ENCODE measurements at places on chromosomes 2 and 18.

DNA sequence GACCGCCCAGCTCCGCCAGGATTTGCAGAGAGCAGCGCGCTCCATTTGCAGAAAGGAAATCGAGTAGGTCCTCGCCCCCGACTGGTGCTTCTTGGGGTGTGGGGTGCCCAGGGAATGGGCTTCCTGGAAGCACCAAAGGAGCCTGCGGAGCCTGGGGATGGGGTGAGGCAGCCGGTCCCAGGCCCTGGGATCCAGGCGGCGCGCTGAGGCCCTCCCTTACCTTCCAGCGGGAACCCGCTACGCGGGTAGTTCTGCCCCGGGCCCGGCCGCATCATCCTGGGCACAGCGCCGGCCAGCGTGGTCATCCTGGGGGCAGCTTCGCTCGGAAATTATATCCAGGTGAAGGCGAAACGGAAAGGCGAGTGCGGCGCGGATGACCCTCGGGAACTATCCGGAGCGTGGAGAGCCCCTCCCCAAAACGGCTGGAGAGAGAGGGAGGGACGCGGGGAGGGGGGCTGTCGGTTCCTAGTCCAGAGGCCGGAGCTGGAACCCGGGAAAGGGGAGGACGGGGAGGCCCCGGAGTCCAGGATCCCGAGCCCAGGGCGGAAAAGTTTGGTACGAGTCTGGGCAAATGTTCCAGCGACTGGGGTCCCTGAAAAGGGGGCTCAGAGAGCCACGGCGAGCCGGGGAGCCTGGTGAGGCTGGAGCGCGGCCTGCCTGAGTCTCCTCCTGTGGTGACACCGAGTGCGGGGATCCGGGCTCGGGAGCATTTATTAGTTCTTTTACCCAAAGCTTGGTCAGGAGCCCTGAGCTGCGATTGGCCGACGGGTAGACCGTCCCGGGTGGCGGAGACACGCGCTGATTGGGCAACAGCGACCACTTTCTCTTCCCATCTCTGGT is at the start of gene PAX3:
Gene PAX3, minus strand, starts transcription at position 688 of the 840 bp plus-strand sequence. Its CDS starts 383 bp downstream, at position 305.
- DNase-seq: no peak

DNA sequence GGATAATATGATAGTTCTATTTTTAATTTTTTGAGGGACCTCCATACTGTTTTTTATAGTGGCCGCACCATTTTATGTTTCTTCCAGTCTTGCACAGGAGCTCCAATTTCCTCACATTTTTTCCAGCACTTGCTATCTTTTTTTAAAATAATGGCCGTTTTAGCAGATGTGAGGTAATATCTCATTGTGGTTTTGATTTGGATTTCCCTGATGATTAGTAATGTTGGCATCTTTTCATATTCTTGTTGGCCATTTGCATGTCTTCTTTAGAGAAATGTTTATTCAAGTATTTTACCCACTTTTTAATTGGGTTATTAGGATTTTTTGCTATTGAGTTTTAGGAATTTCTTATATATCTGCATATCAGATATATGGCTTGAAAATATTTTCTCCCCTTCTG is 29.9 kb upstream of the NAPG start:
- no peak for DNase-seq

DNA sequence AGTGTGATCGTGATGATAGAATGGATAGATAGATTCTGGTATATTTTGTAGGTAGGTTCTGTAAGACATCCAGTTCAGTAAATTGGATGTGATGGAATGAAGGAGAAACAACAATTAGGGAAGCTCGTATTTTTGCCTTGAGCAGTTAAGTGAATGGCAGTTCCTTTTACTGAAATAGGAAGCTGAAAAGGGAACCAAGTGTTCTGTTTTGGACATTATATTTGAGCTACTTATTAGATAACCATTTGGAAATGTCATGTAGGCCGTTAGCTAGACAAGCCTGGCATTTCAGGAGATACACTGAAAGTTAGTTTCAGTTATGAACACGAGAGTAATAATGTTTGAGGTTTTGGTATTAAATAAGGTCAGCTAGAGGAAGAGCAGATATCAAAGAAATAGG is 41.5 kb downstream of the MARCHF7 start:
- DNase-seq: no peak

GRCh38 chr2:24365051-24365450 is 4.7 kb upstream of the ITSN2 start:
- no peak for DNase-seq

DNA sequence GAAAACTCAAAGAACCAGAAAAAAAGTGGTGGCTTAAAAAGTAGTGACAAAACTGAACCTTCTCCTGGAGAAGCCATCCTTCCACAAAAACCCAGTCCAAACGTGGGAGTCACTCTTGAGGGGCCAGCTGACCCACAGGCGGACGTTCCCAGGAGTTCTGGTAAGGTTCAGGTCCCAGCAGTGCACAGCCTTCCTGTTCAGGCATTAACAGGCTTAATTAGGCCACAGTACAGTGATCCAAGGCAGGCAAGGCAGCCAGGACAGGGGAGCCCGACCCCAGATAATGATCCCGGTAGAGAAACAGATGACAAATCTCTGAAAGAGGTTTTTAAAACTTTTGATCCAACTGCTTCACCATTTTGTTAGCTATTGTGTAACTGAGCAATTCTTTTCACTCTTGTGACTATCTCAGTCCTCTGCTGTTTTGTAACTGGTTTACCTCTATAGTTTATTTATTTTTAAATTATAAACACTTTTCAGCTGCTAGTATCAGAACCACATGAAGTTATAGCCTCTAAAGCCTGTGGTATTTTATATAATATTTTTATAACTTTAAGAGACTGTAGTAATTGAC is 56.8 kb downstream of the ZC3H6 start:
- no peak for DNase-seq

- no peak for DNase-seq
Measured at GRCh38 chr2:66031236-66031635, 403.7 kb upstream of the MEIS1 start.

DNA sequence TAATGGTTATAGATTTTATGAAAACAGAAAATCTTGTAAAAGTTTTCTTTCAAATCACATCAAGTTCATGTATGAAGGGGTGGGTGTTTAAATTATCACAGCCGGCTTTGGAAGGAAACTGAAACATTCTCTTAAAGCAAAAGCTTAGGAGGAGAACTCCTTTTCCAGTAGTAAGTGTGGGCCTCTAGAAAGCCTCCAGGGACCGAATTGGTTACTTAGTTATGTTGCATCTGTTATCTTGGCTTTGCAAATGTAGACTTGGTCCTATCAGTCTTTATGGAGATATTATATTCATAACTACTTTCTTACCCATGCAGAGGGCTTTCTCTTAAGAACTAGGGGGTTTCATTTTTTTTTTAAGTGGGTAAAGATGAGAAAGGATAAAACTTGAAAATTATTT is 7.4 kb downstream of the NAB1 start:
- DNase-seq: no peak

GRCh38 chr18:48711651-48712486 is 173.0 kb downstream of the CTIF start:
- no peak for DNase-seq

DNA sequence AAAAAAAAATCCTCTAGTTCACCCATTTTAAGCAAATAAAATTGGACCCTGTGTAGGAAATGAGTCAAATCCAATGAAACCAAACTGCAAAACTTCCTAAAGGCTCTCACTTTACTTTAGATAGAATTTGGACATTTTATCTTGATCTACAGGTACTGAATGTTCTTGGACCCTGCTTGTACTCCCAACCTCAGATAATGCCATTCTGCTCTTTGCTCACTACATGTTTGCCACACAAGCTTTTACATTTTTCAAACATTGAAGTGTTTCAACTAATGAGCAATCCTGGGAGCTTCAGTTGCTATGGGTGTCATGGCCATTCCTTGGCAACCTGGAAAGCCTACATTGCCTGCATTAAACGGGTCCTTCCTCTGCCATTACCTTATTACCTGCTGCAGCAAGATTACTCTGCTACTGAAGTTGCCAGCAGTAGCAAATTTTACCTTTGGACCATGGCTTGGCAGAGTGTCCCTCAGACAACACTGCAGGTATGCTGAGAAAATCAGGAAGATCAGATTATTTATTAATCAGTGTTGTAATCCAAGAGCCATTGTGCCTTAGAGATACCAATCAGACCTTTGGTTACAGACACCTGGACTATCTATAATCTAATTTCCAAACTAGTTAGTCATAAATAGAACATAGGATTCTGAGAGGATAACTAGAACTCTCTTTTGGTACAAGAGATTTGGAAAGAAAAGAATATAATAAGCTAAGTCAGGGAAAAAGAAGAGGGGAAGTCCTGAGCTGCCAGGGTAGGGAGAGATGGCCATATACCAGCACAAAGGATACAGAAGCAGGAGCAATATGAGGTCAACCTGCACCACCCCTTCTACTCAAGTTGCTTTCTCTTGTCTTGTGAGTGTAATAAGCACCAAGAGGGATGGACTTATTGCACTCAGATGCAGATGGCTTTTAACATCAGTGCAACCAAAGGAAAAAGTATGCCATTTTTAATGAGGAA is 293.3 kb upstream of the TFPI start:
- DNase-seq: no peak

DNA sequence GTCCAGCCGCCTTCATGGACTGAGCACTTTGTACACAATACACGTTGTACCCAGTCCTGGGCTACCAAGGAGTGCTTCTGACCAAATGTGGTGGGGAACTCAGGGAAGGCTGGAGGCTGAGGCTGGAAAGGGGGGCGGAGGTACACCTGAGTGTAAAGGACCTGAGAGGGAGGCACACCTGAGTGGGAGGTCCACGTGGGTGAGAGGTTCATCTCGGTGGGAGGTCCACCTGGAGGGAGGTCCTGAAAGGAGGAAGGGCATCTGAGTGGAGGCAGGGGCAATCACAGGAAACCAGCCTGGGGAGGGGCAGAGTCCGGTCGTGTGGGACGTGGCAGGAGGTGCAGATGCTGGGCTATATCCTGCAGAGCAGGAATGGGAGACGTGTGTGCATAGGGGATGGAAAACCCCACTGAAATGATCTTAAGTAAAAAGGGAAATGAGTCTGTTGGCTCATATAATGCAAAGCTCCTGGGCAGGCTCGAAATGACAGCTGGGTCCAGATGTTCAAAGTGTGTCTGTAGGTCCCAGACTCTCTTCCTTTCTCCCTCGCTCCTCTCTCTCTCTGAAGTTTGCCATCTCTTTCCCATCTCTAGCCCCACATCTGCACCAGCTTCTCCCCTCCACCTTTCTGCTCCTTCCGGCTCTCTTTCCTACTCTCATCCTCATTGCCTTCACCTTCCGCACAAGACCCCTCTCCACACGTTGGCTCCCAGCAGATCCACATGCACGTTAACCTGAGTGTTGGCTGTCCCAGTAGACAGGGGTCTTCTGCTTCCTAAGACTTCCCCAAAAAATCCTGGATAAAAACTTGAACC is 137.7 kb downstream of the PXDN start:
- no peak for DNase-seq

DNA sequence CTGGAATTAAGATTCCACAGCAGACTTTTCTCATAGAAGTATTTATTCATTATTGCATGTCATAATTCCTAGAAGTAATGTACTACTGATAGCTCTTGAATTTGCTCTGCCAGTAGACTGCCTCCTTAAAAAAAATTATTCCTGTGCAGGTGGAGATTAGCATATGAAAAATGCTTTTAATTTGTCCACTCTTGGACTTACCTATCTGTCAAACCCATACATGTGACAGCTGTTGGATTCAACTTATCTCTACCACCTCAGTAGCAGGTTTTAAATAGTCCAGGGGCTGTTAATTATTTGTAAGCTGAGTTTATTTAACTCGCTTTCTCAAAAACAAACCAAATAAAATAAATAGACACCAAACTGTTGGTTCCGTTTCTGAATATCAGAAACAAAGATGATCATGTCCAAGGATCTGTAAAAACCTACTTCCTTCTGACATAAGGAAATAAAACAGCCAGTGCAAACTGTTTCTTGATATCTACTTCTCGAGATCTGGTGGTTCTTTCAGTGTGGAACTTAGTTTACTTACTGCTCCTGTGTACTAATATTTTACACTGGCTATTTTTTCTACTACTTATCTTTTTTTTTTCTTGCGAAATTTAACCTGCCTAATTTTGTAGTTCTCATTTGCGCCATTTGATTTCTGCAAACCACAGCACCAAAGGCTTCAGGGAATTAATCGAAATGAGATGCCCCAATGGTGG is 44.2 kb downstream of the ZEB2 start:
- DNase-seq: no peak

DNA sequence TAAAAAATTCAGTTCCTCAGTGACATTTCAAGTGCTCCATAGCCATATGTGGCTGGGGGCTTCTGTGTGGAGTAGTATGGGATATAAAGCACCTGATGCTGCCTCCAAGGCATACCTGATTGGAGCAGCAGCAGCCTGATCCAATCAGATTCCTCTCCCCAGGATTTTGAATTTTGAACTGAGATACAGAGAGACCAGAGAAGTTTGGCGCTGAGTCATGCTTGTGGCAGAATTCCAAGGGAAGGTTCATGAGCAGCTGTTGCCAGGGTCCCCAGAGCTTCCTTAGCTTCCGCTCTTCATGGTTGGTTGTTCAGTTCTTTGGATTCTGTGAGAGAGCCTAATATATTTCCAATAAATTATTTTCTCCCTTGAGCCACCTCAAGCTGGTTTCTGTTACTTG is 29.0 kb upstream of the CFAP36 start:
- no peak for DNase-seq

GRCh38 chr18:60543646-60544045 is 171.1 kb upstream of the MC4R start:
- no peak for DNase-seq

- no peak for DNase-seq
Measured at GRCh38 chr2:80028584-80028983, 276.0 kb downstream of the LRRTM1 start.

- no peak for DNase-seq
Measured at GRCh38 chr2:182504903-182505302, 78.1 kb upstream of the PDE1A start.

- DNase-seq: no peak
Measured at GRCh38 chr2:160715428-160715827, 221.8 kb upstream of the RBMS1 start.

Measured in CD8-positive, alpha-beta T cell (primary cell).